Activated CD4-positive, alpha-beta T cell treated with anti-CD3 and anti-CD28 coated beads, Interleukin-10, Interleukin-2, amounts not matched to agents 100 ng/mL and 50 ng/mL, durations not matched to agents 16 hours and 8 hours (primary cell): ENCODE measurements at places on chromosomes 7 and 10.

- no peak for DNase-seq
Measured at GRCh38 chr10:53508197-53508596, 735.6 kb upstream of the MBL2 start.

GRCh38 chr10:99595770-99596465 lies 24.3 kb downstream of the SLC25A28 start:
- DNase-seq, result no peak

DNA sequence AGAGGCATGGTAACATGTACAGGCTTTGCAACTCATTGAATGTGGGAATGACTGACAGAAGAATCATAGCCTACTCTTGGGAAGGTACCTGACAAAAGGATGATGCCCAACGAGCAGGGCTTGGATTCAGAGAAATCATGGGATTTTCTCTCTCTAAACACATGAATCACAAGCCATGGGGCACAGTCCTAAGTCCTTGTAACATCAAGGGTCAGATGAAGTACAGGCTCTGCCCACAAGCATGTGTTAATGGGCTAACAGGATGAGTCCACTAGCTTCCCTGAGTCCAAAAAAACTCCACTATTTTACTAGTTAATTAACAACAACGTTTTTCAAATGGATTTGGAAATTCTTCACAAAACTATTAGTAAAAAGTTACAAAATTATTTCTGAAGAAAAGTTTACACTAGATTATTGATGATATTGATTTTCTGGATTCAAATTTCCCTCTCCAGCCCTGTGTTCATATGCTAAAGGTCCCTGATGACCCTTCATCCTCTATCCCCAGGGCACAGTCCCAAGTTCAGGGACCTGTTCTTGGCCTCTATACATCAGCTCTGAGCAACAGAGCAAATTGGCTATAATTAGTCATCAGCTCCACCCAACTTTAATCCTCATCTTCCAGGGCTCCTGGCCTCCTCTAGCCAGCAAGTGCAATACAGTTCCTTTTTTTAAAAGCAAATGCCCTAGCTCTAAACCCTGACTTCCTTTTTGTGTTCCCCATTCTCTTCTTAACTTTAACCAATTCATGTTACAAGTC lies 99.8 kb downstream of the GSAP start:
- DNase-seq, result no peak

DNA sequence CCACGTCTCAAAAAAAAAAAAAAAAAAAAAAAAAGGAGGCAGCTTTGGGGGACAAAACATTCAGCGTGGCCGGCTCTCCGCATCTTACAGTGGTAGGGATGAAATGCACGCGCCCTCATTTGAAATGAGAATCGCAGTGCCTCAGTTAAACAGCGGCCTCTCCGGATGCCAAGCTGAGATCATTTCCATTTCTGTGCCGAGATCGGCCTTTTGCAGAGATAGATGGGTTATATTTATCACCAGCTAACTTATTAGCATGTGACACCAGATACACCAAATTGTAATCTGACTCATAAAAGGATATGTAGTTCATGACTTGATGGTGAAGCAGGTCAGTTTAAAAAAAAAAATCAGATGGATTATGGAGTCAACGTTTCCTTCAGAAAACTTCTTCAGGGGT lies 138.7 kb downstream of the CUX1 start:
- DNase-seq, result no peak

DNA sequence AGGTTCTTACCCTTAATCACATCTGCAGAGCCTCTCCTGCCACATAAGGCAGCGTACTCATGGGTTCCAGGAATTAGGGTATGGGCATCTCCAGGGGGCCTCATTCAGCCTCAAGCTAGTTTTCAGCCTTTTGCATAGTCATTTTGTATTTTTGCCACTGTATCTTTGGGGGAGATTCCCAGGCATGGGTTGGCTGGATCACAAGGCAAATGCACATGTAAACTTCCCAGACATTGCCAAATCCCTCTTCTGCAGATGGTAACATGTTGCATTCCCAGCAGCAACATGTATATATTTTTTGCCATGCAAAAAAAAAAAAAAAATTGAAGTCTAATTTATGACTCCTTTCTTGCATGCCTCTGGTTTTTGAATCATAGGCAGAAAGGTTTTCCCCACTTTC lies 595.4 kb upstream of the FOXK1 start:
- DNase-seq, result no peak

DNA sequence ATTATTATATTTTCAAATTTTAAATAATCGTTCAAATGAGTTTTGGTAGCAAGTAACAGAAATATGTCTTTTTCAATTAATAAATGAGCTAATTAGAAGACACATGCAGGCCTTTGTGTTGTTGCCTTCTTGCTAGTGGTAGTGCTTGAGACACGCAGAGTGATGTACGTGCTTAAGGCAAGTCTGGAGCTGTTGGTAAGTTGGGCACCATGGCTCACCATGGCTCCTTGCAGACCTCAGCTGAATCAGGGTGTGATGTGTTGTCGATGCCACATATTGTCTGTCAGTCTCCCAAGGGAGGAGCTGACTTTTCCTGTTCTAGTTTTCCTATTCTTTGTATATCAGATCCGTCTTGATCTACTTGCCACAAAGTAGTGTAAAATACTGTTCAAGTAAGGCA lies 8.3 kb downstream of the CDK14 start:
- DNase-seq, result no peak

- no peak for DNase-seq
Measured at GRCh38 chr7:42115795-42116194, 121.2 kb downstream of the GLI3 start.

DNA sequence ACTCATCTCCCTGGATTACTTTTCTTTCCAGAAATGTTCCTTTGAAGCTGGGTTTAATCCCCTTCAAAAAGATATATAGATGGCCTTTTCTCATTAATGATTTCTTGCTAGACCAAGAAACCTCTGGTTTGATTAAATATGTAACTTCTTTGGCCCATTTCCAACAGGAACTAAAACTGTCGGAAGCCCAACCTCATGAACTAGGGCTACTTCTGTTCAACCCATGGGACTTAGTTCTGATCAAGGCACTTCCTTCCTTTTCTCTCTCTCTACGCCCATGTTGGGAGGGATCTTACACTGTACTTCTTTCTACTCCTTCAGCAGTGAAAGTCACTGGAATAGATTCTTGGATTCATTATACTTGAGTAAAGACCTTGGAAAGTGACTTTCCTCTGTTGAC lies 83.6 kb downstream of the TMEM106B start:
- no peak for DNase-seq

- DNase-seq, result no peak
Measured at GRCh38 chr10:3834404-3834803, 49.4 kb upstream of the KLF6 start.

DNA sequence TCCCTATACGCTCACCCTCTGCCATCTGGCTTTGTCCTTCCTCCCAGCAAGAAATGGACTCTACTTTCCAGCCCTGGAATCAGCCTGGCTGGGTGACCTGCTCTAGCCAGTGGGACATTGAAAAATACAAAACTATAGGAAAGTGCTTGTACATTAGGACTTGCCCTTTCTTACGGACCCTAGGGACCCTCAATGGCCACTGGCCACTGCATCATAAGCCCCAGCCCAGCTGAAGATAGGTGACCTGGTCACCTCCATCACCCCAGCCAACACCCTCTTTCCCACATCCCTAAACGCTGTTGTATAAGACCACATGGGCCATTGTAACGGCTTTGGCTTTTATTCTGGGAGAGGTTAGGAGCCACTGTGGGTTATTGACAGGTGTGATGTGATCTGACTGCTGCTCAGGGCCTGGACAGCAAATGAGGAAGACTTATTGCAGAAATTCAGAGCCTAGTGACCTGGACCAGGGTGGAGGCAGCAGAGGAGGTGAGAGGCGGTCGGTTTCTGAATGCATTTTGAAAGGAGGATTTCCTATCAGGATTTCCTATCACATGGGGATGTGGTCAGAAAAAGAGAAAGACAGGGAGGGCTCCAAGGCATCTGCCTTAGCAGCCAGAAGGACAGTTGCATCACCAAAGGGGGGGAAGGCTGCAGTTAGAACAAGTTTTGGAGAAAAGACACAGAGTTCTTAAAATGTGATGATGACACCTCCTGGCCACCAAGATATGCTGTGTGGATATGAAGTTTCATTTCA lies 2.2 kb upstream of the LMBR1 start:
- DNase-seq, result peak; percentile 59

DNA sequence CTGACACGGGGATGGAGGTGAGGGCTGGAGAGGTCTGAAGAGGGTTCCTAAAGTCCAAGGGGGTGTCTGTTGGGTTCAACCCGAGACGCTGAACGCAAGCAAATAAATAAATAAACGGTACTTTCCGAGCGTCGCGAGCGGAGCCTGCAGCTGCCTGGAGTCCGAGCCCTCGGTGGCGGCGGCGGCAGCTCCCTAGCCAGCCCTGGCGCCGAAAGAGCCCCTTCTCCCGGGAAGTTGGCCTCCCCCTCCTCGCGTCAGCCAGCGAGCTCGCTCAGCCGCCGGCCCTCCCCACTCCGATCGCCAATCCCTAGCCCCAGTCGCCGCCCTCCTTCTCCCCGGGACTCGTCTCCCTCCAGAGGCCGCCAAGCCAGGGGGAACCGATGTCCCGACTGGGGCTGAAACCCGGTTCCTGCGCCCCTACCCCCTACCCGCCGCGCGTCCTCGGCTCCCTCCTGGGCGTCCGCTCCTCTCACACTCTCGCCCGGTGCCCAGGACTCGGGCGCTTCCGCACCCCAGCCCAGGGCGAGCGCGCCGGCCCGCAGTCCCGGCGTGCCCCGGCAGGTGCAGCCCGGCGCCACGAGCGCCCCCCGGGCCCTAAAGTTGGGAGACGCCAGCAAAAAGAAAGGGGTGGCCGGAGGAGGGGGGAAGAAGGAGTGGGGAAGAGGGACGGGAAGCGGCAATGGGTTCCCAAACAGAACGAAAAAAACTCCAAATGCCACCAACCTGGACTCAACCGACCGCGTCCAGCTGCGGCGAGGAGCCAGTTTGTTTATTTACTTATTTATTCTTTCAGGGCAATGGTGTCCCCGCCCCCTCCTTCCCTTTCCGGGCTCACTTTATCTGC lies at the start of gene GFRA1:
Gene GFRA1, minus strand, starts transcription at position 767 of the 844 bp plus-strand sequence. CDS start 1,177 bp downstream, outside the sequence.
- DNase-seq, result no peak

DNA sequence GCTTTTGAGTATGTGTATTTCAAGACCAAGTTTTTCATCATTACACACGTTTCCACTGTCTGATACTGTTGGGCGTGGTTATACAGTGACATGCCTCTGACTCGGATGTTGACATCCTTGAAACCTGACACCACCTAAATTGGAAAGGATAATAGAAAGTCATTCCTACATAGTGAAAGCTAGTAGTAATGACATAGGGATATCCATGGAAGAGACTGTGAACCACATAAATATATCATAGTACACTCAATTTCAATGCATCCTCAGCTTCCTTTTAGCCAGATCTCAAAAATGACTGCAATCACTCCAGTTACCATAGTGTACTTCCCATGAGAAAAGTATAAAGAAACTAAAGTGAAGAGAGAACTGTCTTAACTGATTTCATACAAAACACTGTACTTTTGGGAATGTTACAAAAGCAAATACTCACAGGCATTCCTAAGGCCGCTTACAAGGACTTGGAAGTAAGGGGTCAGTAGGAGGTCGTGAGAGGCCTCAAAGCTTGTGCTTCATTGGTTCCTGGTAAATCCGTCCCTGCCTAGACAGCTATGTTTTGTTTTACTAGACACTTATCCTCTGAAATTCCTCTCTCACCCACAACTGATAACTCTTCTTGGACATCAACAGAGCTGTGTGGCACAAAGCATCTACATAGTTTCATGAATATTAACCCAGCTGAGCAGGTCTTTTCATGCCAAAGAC lies 71.8 kb upstream of the VWDE start:
- DNase-seq, result no peak

DNA sequence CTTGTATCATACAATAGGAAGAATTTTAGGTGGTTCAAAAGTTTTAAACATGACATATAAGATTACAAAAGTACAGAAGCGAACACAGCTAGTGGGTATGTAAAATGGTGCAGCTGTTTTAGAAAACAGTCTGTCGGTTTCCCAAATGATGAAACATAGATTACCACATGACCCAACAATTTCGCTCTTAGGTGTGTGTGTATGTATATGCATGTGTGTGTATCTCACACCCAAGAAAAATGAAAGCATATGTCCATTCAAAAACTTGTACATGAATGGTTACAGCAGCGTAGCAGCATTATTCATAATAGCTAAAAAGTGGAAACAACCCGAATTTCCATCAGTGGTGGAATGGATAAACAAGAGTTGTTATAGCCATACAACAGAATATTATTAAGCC lies 23.5 kb downstream of the AFAP1L2 start:
- DNase-seq, result no peak

GRCh38 chr10:99344715-99345114 lies 15.6 kb downstream of the CNNM1 start:
- no peak for DNase-seq

DNA sequence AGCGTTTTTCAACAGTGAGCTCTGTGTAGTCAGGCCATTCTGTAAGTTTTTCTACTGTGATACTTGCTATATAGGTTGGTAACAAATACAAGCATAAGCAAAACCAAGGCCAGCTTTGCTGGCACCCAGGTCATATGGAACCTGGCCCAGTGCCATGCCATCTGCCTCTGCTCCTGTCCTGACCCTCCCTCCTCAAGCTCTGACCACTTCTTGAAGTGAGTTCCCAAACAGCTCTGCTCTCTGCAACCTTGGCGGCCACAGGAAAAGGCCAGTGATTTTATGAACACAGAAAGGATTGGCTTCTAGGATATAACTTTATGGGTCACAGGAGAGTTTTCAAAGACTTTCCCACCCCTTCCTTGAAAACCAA lies 12.8 kb downstream of the NOD1 start:
- DNase-seq, result no peak

DNA sequence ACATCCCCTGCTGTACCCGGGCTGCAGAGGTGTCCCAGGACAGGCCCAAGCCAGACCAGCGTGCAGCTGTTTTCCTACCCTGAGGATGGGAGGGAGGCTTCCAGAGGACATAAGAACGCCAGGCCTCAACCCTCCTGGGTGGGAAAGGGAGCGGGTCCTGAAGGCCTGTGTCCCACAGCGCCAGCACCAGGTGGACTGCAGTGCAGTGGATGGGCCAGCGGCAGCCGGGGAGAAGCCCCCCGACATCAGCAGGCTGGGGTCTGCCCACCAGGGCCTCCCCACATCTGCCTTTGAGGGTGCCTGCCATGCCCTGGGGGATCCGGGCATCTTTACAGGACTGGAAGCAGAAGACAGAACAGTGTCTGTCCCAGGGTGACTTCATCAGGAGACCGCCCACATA lies 22.8 kb upstream of the ZNF716 start:
- DNase-seq, result no peak

DNA sequence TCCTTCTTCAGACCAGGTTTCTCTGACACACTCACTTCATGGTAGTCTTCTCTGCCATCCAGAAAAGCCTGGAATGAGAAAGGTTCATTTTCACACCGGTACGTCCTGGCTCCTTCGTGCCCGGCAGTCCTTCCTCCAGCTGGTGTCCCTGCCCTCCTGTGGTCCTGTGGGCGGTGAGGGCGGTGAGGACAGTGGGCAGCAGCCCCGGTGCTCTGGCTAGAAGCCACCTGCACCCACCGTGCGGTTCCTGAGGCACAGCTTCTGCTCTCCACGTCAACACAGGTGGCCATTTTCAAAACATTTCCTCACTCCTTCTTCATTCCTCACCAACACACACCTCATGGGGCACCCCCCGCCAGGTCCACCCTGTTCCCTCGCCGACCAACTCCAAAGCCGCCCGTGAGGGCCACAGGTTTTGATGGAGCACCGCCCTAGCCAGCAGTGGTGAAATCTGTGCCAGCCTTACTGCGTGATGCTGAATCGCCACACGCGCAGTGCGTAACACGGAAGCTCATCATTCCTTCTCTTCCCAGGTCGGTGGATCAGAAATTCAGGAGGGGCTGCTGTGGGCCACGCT lies 251.4 kb upstream of the RNF32 start:
- no peak for DNase-seq

- no peak for DNase-seq
Measured at GRCh38 chr10:7082967-7083366, 327.9 kb downstream of the SFMBT2 start.
